ENCODE measurements at places on chromosomes 1 and 21.

GRCh38 chr21:32826329-32827167 lies 55.0 kb upstream of the PAXBP1 start:
- no peak for DNase-seq

DNA sequence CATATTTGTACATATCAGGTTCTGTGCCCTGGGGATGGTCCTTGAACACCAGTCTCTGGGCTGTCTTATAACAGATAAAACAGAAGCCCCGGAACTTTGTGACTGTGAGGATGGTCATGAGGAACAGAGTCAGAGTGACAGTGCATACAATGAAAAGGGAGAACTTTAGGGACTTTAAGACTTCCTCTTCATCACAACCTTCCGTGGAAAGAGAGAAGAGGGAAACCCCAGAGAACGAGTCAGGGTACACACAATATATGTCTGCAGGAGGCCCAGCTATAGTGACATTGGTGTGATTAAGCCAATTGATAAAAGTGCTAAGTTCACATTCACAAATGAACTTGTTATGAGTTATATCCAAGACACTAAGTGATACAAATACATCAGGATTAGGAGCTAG lies 32.1 kb downstream of the TLR5 start:
- no peak for DNase-seq

GRCh38 chr1:229334269-229334668 lies 8.6 kb downstream of the CCSAP start:
- no peak for DNase-seq

DNA sequence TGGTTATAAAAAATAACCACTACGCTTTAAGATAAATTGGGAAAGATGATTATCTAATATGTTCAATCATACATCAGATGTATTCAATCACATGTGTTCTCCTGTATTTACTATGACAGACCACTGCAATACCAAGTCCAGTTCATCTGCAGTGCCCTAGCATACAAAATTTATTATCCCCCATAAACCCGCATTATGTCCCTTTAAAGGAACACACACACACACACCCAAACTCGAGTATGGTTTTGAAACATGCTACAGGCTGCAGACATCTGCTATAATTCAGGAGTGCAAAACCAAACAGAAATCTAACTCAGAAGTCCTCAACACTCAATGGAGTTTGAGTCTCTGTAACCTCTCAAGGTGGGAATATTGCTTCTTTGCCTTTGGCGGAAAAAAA lies 14.9 kb downstream of the ODF2L start:
- no peak for DNase-seq

- DNase-seq, result no peak
These were observed 54.1 kb downstream of the DSCAM start for GRCh38 chr21:40792691-40793456.

GRCh38 chr1:161374373-161374772 lies 6.7 kb upstream of the CFAP126 start:
- DNase-seq, result no peak

DNA sequence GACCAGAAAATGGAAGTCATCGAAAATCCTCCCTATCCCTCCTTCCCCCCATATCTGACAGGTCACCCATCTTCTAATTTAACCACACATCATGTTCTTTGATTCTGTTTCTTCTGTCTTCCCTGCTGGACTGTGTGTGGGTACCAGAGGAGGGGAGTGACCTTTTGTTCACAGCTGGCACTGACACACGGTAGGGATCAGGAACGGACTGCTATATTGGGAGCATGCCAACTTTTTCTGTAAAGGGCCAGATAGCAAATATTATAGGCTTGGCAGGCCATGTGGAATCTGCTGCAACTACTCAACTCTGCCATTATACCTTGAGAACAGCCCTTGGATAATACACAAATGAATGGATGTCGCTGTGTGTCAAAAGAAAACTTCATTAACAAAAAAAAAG lies 7.5 kb upstream of the TOMM20 start:
- DNase-seq, result no peak

DNA sequence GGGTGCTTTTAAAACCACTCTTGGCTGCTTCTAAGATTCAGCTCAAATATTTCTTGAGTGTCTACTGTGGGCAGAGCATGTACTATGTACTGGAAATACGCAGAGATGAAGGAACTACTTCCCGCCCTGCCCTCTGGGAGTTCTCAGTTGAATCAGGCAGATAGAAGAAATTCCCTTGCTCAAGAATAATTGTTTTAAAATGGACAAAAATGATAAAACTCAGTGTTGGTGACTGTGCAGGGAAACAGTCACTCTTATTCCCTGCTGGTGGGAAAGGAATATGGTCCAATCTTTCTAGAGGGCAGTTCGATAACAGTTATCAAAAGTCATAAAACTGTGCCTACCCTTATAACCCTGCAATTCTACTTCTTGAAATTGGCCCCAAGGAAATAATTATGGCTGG lies 16.9 kb upstream of the GRHL3 start:
- DNase-seq, result no peak

DNA sequence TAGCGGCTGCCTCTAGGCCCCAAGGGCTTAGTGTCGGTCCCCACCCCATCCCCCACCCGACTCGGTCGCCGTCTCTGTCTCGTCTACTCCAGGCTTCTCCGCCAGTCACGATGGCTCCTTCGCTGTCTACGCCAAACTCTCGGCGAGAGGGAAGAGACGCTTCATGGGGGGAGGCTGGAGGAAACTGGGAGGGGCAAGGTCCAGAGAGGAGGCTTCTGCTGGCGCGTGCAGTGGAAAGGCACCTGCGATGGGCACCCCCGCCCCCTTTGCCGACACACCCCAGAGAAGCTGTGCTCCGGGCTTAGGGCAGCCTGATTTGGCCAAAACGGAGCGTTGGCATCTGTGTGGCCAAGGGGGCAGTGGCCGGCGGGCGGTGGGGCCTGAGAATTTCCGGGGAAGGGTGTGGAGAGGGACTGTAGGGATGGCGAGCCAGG lies 1.2 kb upstream of the CSMD2 start:
- no peak for DNase-seq

DNA sequence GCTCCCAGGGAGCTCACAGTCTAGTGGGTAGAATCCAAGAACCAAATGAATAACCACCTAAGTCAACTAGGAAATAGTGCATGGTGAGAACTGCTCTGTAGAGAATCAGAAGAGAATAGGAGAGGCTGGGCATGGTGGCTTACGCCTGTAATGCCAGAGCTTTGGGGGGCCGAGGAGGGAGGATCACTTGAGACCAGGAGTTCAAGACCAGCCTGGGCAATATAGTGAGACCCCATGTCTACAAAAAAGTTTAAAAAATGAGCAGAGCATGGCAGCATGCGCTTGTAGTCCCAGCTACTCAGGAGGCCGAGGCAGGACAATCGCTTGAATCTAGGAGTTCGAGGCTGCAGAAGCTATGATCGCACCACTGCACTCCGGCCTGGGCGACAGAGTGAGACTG lies 122.3 kb upstream of the IRF2BP2 start:
- DNase-seq, result no peak

DNA sequence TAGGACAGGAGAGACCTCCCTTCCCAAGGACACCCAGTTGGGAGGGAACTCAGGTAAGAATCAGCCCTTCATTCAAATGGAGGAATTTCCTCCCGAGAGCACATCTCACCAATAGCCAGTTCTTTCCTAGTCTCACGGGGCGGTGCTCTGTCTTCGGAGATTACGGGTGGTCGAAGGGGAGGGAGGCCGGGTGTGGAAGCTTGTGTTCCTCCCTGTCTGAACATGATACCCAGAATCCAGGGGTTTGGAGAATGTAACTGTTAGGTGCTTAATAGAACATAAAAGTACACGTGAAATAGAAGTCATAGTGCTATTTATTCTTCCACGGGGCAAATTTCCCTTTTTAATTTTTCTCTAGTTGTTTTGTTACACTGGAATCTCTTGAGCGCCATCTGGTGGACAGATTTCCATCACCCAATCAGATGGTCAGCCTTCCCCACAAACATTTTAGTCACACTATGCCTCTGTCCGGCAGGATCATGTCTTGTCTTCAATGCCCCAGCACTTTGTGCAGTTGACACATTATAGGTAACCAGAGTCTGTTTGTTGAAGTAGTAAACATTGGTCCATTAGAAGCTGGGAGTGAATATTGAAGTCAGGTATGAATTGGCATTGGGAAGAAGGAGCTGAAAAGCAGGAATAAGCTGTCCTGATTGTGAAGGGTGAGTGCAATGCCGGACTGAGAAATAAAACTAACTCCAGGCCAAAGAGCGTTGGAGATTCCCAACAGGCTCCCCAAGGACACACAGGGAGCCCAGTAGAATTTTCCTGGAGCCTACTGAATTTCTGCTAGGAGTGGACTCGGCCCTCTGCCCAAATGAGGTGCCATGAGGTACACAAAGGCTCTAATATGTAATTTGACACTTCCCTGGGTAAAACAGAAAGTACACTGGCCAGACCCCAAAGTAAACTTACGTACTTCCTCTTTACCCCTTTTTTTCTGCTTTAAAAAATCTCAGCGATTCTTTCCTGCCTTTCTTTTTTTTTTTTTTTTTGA lies 27.6 kb upstream of the ZNF697 start:
- peak; percentile 47 for DNase-seq

GRCh38 chr1:167430134-167430848 lies 88.0 kb downstream of the CD247 start:
- DNase-seq, result no peak

GRCh38 chr1:30313176-30313575 lies 410.2 kb downstream of the MATN1 start:
- no peak for DNase-seq

DNA sequence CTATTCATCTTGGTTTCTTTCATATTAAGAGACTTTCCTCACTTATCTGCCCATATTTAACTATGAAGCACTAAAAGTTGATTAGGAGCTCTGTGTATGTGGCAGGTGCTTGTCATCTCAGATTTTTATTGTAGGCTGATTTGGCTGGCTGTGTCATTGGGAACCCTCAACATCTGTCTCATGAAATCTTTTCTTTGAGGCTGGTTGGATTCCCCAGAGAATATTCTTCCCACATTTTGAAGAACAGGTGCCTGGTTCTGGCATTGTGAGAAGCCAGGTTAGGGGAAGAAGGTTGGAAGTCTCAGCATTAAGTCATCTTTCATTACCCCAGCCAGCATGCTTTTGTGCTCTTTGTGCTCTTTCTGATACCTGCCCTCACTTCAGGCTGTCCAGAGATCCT lies 37.1 kb downstream of the EEIG2 start:
- no peak for DNase-seq

- no peak for DNase-seq
These were observed 55.8 kb downstream of the HUNK start for GRCh38 chr21:31928656-31929055.

DNA sequence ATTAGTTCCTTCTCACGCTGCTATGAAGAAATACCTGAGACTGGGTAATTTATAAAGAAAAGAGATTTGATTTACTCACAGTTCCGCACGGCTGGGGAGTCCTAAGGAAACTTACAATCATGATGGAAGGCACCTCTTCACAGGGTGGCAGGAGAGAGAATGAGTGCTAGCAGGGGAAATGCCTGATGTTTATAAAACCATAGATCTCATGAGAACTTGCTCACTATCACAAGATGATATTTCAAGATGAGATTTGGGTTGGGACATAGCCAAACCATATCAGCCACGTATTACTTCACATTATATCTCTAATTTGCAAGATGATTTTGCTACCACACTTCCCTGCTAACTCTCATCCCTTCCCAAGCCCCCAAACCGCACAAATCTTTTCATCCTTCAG lies 9.1 kb downstream of the MNDA start:
- DNase-seq, result no peak

GRCh38 chr1:204103431-204103741 lies 30.5 kb downstream of the SOX13 start:
- DNase-seq, result no peak

DNA sequence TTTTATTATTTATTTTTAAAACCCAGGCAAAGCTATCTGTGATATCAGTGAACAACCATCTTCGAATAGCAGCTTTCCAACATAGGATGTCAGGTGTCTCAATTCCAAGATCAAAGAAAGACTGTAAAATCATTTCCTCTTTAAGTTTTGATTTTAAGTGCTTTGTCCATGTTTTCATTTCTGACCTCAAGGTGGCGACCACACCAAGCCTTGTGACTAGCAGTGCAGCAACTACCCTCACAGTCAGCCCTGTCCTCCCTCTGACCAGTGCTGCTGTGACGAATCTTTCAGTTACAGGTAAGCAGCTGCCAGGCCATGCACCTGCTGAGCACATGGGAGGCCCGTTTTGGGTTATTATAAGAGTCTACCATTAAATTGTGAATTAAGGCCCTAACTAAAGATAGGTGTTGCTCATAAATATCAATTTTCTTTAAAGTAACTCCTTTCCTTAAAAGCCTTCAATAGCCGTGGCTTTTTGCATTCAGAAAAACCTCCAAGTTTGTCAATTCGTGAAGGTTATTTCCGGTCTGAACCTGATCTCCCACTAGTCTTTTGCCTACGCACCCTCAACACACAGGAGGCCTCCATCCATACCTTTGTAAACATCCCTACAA lies 117.0 kb downstream of the CD247 start:
- peak; percentile 4 for DNase-seq

- no peak for DNase-seq
These were observed 77.5 kb downstream of the ZNF648 start for GRCh38 chr1:181984006-181984405.

- no peak for DNase-seq
These were observed at the start of gene KIF26B for GRCh38 chr1:245154429-245155271. KIF26B (plus strand) TSS chr1:245154985; CDS start chr1:245155425, 440 bp downstream.

DNA sequence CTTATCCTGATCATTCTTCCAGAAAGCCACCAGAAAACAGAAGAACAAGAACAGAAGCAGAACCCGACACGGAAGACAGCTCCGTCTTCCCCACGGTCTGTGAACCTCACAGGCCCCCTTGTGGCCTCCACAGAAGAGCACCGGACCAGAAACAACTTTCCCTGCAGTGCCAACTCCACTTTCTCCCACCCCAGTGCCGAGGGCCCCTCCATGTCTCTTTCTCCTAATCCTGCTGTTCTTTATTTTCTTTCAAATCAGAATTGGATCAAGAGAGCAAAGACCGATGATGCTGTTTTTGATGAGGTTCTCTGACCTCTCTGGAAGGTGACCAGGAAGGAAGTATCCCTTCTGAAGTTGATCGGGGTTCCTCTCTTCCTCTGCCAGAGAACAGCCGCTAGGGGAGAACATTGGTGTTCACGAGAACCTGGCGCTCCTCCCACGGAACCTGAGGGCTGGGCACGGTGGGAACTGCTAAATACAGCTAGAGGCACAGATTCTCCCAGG lies 58.9 kb upstream of the CTTNBP2NL start:
- DNase-seq, result no peak

- no peak for DNase-seq
These were observed 5.0 kb downstream of the CHODL start for GRCh38 chr21:18249672-18250071.

- no peak for DNase-seq
These were observed 39.9 kb upstream of the PPP1R15B start for GRCh38 chr1:204451352-204452124.

- DNase-seq, result no peak
These were observed 29.0 kb upstream of the KHDRBS1 start for GRCh38 chr1:31984419-31985347.

- no peak for DNase-seq
These were observed 168.7 kb downstream of the RRAGC start for GRCh38 chr1:38690790-38691449.

- no peak for DNase-seq
These were observed 905.7 kb downstream of the LTN1 start for GRCh38 chr21:28086861-28087581.

Measured in stimulated activated CD4-positive, alpha-beta T cell treated with anti-CD3 and anti-CD28 coated beads, Interleukin-1b, Interleukin-23, amount 100 ng/mL, for 1 hour (primary cell).